Bronchial epithelial cell (primary cell): ENCODE measurements at places on chromosomes 12 and 14. TPM values are rescaled to one million over a fixed set of nuclear protein-coding genes. Genes with fewer than 3 reads are reported as not detected.

FAM181A gene
- not detected in 2 replicates for total RNA-seq

RD3L gene
- total RNA-seq = not detected in 2 replicates

CD4 gene
- not detected in 2 replicates for total RNA-seq

NTS gene
- total RNA-seq = 0.13 TPM in 1 of 2 replicates, not detected in the other

KCNA5 gene
- not detected in 2 replicates for total RNA-seq

PIANP gene
- total RNA-seq = not detected in 2 replicates

C3AR1 gene
- not detected in 2 replicates for total RNA-seq

RAPGEF3 gene
- 0.90 and 3.9 TPM in 2 replicates for total RNA-seq

GUCY2C gene
- total RNA-seq = not detected in 2 replicates

AQP6 gene
- under 0.01 TPM in 1 of 2 replicates, not detected in the other for total RNA-seq

ABCD2 gene
- total RNA-seq = not detected in 2 replicates

PTPRB gene
- 0.38 and 0.53 TPM in 2 replicates for total RNA-seq

GZMH gene
- not detected in 2 replicates for total RNA-seq
